Activated naive CD4-positive, alpha-beta T cell (primary cell): ENCODE measurements at places on chromosomes 2 and 18.

GRCh38 chr2:153871231-153872221, at the start of gene GALNT13:
Gene GALNT13, plus strand, starts transcription at chr2:153871922.
- DNase-seq = no peak

GRCh38 chr2:53058526-53058925, 709.1 kb upstream of the CHAC2 start:
- DNase-seq = no peak

DNA sequence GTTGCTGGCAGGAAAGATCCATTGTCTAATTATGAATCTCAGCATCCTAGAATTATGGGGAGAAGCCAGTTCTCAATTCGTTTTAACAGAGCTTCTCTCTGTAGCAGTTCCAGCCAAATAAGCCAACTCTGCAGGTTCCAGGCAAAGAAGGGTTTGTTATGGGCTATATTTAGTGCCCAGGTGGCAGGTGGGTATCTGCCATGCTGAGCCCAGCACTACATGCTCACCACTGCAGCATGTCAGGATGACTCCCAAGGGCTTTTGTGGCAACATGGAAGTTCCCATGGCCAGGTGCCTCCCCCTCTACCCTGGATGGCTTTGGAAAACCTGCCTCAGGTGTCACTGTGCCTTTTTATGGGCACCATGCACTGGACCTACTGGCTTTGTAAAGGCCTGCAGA, 137.7 kb upstream of the MSH6 start:
- no peak for DNase-seq

DNA sequence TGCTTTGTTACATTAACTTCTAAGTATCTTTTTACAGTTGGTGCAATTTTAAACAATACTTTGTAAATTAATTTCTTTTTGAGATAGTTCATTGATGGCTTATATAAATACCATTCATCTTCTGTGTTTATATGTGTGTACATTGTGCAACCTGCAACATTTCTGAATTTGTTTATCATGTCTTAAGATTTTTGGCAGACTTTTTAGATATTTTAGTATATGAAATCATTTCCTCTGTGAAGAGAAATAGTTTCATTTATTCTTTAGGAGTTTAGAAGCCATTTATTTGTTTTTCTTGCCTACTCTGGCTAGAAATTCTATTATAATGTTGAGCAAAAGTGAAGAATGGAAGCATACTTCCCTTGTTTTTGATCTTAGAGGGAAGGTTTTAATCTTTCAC, 337.8 kb upstream of the DSEL start:
- no peak for DNase-seq

- DNase-seq = no peak
Observed at GRCh38 chr2:55598056-55598795, 19.2 kb downstream of the PPP4R3B start.

DNA sequence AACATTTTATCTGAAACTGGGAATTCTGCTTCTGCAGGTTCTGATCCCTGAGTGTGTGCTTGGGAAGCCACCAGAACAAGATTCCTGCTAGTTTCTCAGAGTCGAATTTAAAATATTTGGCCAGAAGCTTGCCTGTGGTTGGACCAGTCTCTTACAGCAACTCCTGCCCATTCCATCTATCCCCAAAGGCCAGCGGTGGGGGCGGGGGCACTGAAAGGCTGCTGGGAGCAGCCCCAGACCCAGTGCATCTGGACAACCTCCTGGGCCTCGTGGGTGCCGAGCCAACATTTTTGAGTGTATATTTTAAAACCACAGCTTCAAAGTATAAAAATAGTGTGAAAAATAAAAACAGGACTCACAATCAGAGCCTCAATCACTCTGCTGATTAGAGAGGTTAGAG, 38.6 kb upstream of the ZFP36L2 start:
- DNase-seq = no peak

- no peak for DNase-seq
Observed at GRCh38 chr2:23135481-23136100, 249.4 kb upstream of the KLHL29 start.

DNA sequence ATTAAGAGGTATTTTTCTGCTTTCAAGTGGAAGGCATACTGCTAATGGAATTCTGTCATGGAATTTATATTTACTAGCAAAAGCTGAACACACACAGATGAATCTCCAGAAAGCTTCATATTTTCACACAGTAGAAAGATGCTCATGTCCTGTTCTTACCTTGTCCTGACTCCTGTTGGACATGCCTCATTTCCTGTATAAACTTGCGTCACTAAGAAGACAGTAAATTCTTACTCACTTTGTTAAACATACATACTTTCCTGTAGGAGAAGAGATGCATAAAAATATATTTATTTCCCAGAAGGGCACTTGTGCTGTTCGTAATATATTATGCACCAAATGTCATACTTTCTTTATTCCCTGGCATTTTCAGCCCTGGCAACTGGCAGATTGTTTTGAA, 238.3 kb upstream of the RASGRP3 start:
- no peak for DNase-seq

DNA sequence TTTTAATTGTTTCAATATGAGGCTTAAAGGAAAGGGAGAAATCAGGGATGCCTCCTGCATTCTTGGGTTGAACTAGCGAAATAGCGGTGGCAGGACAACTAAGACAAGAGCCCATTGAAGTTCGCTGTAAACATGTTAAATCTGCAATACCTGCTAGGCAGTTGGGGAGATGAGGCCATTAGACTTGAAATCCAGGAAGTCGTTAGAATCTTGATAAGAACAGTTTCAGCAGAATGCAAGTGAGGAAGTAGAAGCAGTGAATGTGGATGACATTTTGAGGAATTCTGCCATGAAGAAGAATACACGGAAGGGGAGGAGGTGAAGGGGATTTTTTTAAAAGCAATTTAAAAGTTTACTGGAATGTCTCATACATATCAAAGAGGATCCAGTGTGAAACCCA, 109.7 kb downstream of the LPIN1 start:
- no peak for DNase-seq

DNA sequence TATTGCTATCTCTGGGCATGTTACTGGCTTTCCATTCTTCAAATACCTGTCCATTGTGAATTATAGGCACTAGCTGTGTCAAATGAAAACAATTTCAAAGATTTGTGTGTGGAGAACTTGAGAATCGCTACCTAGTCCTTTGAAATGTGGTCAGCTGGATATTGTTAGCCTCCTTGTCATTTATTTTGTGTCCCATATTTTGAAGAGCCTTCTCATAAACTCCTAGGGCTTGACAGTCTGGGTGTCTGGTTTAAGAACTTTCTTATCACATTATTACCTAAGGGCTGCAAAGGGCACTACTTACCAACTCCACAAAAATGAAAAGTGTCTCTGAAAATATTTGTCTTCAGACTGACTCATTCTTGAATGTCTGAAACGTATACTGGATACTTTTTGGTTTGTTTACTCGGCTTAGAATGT, 50.2 kb downstream of the COL4A3 start:
- no peak for DNase-seq

GRCh38 chr18:39453882-39454281, 1888.3 kb upstream of the CELF4 start:
- DNase-seq = no peak

DNA sequence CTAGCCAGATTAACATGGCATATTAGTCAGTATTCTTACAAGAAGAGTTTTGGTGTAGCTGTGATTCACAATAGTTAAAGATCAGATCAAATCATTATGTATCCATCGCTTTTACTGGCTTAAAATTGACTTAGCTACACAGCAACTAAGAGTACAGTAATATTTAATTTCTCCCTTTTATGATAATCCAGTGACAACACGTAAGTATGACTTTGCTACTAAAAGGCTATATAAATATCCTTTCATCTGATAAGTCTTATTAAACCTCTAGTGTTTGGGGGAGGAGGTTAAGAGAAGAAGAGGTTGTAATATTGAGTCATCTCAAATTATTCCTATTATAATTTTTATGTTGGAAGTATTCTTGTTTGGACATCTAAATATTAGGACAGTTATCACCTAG, 51.0 kb downstream of the KCNG3 start:
- DNase-seq = no peak

DNA sequence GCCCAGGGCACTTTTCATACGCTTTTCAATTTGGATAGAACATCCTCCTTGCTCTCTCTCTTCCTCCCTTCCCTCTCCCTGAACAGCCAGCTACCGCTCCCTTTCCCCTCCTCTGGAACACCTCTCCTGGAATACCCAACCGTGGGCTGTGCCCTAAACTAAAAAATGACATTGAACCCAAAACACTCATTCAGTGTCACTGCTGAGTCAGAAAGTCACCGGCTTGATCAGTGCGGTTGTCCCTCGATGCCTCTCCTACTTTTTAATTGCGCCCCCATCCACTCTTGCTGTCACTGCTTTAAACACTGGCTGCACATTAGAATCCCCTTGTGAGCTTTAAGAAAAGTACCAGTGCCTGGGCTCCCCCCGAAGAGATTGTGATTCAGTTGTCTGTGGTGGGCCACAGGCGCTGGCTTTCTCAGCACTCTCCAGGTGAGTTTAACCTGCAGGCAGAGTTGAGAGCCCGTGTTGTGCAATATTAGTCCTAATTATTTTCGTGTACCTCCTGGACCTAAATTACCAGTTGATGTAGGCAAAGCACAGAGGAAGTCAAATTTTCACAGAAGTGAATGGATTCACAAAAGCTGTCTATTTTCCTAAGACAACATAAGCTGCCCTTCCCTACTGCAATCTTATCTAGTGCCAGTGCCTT, 302.0 kb downstream of the PRKCE start:
- no peak for DNase-seq

- DNase-seq = no peak
Observed at GRCh38 chr2:72026819-72027425, 120.7 kb downstream of the CYP26B1 start.

DNA sequence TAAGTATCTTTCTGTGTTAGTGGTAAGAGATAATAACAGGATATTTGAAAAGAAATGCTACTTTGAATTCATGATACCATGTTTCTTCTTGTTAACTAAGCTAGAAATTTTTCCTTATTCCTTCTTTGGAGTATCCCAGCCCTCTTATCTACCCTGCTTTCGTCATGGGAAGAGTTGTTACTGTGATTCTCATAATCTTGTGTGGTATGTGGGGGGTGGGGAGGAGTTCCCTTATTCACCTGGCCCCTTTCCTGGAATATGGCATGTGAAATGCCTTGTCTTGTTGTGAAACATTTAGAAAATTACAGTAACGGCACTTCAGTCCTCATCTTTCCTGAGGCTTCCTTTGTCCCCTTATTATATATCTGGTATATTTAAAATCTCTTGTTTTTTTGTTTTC, 129.9 kb downstream of the NCOA1 start:
- no peak for DNase-seq

DNA sequence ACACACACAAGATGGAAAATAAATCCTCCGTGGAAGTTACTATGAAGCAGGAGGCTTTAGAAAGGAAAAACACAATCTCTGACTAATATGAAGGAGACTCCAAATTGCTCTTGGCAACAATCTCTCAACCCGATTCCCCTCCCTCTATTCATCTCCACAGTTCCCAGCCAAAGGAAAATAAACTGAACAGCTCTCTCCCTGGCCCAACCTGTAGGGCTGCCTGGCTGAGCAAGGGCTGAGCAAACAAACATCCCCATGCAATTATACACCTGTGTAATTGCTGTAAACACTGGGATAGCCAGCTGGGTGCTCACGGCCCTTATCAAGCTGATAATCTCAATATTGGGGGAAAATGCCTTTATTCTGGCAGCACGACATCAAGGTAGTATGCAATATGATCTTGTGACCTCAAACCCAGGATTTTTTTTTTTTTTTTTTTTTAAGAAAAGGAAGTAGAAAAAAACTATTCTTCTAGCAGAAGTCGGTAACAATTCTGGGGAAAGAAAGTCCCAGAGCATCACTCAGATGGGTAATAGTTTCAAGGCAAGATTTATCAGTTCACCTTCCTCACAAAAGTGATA, 203.3 kb upstream of the SMAD2 start:
- no peak for DNase-seq

DNA sequence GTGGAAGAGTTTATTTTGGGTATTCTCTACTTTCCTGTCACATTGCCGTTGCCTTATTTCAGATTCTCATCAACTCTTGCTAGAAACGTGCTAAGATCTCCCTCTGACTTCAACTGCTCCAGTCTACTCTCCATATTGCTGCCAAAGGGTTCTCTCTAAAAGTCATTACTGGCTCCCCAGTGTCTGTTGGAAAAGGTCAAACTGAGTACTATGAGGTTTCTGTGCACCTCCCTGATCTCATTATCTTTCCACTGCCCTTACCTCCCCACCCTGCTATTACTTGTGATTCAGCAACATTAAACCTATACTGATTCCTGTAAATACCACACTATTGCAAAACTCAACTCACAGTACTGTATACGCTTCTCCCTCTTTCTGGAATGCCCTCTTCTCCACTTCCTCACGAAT, 1.9 kb upstream of the KRCC1 start:
- no peak for DNase-seq

DNA sequence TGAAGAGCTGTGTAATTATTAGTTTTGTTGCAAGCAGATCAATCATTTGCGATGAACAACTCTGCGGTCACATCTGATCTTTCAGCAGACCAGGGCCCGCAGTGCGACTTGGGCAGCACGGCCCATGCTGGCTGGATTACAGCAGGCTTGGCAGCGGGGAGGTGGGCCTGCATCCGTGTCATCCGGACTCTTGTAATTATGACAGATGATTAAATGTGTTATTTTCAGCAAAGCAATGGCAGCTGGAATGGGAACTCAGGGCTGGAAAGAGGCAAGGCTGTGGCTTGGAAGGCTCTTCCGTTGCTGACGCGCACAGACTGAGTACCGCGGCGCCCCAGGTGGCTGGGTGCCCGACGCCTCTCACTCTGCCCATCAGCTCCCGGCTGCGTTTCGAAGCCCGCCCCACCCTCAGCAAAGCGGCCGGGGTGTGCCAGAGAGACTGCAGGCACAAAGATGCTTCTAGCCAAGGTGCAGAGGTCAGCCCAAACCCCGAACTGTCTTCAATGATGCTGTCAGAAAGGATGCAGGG, 397.4 kb upstream of the SALL3 start:
- no peak for DNase-seq

GRCh38 chr2:150572961-150573395, 85.5 kb upstream of the RND3 start:
- DNase-seq = no peak

DNA sequence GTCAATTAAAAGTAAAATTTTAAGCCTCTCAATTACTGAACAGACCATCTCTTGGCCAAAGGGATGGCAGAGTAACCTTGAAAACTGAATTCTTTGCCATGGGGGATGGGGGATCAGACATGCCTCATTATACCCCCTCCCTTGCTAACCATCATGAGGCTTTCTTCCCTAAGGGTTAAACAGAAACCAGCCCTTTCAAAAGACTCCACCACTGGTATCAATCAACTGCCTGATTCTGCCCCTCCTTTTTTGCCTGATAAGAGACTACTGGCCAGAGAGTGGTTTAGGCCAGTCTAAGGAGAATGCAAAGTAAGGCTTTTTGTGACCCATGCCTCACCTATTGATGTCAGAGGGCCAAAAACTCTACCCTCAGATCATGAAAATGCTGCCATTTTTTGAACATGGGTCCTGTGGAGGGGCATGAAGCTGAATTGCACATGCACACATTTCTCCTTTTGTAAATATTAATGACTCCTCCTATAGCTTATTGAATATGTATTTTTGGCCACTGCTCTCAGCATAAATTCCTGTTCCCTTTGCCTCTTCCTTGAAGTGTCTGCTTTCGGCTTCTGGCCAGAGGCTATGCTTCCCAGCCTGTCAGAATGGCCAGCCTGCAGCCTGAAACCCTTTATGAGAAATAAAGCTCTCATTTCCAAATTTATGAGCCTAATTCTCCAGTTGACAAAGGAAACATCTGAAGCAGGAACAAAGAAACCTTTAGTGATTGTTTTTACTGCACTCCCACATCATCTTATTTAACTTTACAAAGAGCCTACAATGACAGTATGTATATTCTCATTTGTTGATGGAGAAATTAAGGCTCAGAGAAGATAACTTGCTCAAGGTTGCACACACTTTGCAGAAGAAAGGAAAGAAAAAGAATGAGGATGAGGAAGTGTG, 270.7 kb upstream of the CELF4 start:
- no peak for DNase-seq
